Left lung (tissue), 14 donors: ENCODE measurements at places on chromosomes 3 and 15. TPM values are rescaled to one million over a fixed set of nuclear protein-coding genes. Genes with fewer than 3 reads are reported as not detected.

DNA sequence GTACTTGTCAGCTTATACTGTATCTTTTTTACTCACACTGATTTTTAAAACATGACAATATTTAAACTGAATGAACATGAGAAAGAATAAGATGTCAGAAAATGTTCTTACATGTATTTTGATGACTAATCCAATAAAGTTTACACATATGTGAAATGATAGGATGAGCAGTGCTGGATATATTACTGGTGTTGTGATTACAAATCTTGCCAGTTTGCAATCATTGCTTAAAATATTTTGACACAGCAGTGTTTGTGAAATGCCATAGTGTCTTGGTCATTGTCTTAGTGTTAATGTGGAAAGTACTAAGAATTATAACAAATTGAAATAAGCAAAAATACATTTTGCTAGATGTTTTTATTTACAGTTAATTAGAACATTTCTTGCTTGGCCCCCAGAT is 118.7 kb upstream of the MLF1 start:
- H3K4me3 ChIP-seq = no peak overlapping the region
- no peak overlapping the region for H3K27ac ChIP-seq
- peaks cover 5% of the 10 kb centered on the region for H3K4me1 ChIP-seq
- no peaks in the 10 kb centered on the region for H3K36me3 ChIP-seq
- DNase-seq = no peak
- H3K27me3 ChIP-seq = no peaks in the 10 kb centered on the region

- no peak overlapping the region for H3K27ac ChIP-seq
- no peaks in the 10 kb centered on the region for H3K36me3 ChIP-seq
- H3K4me1 ChIP-seq = no peaks in the 10 kb centered on the region
- no peak for DNase-seq
- H3K4me3 ChIP-seq = no peak overlapping the region
Measured at GRCh38 chr3:87196879-87197278, 30.2 kb upstream of the CHMP2B start.

- no peaks in the 10 kb centered on the region for H3K27me3 ChIP-seq
- no peaks in the 10 kb centered on the region for H3K36me3 ChIP-seq
- H3K4me1 ChIP-seq = no peaks in the 10 kb centered on the region
- H3K27ac ChIP-seq = no peak overlapping the region
- DNase-seq = no peak
Measured at GRCh38 chr3:82610236-82610635, 848.8 kb upstream of the GBE1 start.

DNA sequence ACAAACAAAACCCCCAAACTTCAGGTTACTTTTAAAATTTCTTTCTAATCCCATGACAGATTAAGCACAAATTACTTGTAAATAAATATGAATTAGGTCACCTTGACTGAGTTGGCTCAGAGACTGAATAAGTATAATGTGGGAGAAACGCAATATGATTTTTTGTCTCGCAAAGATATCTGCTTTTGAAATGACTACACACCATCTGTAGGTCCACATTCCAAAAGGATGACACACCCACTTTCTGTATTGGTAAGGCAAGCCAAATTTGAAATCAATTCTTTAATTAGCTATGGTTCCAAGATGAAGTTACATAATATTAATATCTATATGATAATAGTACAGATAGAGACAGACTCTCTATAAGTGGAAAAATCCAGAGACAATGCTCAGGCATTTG is 66.9 kb upstream of the CSPG5 start:
- DNase-seq = no peak
- H3K4me1 ChIP-seq = peaks cover 5% of the 10 kb centered on the region
- no peaks in the 10 kb centered on the region for H3K27me3 ChIP-seq
- peaks cover 26% of the 10 kb centered on the region for H3K36me3 ChIP-seq
- H3K27ac ChIP-seq = no peak overlapping the region

FETUB gene
- total RNA-seq = not detected

SCAANT1 gene
- total RNA-seq = not detected

GPR171 gene
- 0.96 TPM for total RNA-seq

ECE2 gene
- not detected for total RNA-seq

DAZL gene
- total RNA-seq = not detected

FILIP1L gene
- total RNA-seq = 68.9 TPM

IL17RE gene
- 14.4 TPM for total RNA-seq

CHDH gene
- total RNA-seq = 4.9 TPM
